ENCODE measurements at places on chromosomes 16 and 17. TPM values are rescaled to one million over a fixed set of nuclear protein-coding genes. Genes with fewer than 3 reads are reported as not detected.

GRCh38 chr17:80675438-80676095 lies 130.9 kb downstream of the RPTOR start:
- no peaks in the 10 kb centered on the region for H3K36me3 ChIP-seq
- H3K27ac ChIP-seq: no peak overlapping the region
- no peak for DNase-seq
- H3K4me3 ChIP-seq: no peak overlapping the region

DNA sequence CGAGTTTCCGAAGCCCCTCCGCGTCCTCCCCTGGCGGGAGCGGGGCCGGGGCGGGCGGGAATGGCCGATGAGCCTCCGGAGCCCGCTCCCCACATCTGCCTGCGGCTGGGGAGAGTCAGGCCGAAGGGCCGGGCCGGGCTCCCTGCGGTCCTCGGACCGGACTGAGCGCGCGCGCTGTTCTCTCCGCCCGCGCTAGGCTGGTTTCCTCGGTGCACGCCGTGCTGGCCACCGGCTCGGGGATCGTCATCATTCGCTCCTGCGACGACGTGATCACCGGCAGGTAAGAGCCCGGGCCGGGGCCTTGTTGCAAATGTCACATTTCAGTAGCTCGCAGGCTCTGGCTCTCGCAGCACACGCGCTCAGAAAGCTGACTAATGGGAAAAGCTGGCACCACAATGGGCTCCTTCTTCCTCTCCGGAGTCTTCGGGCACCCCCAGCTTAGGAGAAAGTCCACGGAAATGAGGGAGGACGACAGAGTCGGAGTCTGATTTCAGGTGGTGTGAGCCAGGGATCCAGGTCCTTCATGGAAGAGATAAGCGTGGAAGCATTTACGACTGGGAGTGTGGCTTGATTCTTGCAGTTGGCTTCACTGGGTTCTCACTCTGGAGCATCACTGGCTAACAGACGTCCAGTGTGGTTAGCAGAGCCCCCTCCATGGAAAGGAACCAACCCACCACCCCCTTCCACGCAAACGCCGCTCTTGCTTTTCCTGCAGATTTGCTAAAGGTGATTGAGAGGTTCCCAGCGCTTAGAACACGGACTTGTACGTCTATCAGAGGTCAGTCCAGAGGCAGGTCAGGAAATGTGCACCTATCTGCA lies 715 bp downstream of the TLCD3A start:
- H3K4me1 ChIP-seq: peaks cover 7% of the 10 kb centered on the region
- peak overlapping the region; percentile 81 for H3K4me3 ChIP-seq

- no peak for DNase-seq
- no peak overlapping the region for H3K4me3 ChIP-seq
- no peaks in the 10 kb centered on the region for H3K4me1 ChIP-seq
- H3K27me3 ChIP-seq: no peaks in the 10 kb centered on the region
- no peak overlapping the region for H3K27ac ChIP-seq
Observed at GRCh38 chr16:14456793-14457481, 173.1 kb downstream of the PARN start.

GRCh38 chr17:13569398-13570123 lies 32.2 kb downstream of the HS3ST3A1 start:
- H3K27me3 ChIP-seq: no peaks in the 10 kb centered on the region
- H3K36me3 ChIP-seq: no peaks in the 10 kb centered on the region
- DNase-seq: no peak
- H3K4me1 ChIP-seq: no peaks in the 10 kb centered on the region
- H3K27ac ChIP-seq: no peak overlapping the region

DNA sequence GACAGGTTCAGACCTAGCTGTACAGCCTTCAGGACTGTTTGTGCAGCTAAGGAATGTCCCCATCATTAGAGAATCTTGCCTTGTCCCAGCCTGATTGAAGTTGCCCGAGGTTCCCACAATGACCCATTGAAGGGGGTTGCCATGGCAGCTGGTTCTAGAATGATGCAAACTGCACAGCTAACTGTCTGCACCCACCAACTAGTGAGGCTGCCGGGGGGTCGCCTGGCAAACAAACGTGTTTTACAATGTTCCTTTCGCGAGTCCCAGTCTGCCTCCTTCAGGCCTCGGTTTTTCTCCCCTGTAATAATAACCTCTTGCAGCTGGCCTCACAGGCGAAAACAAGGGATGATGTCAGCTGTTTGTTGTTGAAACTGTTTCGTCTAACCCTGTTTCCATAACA lies 5.5 kb downstream of the C16orf96 start:
- no peak for DNase-seq
- no peaks in the 10 kb centered on the region for H3K4me1 ChIP-seq
- H3K4me3 ChIP-seq: no peak overlapping the region
- H3K27ac ChIP-seq: no peak overlapping the region
- no peaks in the 10 kb centered on the region for H3K36me3 ChIP-seq
- H3K27me3 ChIP-seq: no peaks in the 10 kb centered on the region

DNA sequence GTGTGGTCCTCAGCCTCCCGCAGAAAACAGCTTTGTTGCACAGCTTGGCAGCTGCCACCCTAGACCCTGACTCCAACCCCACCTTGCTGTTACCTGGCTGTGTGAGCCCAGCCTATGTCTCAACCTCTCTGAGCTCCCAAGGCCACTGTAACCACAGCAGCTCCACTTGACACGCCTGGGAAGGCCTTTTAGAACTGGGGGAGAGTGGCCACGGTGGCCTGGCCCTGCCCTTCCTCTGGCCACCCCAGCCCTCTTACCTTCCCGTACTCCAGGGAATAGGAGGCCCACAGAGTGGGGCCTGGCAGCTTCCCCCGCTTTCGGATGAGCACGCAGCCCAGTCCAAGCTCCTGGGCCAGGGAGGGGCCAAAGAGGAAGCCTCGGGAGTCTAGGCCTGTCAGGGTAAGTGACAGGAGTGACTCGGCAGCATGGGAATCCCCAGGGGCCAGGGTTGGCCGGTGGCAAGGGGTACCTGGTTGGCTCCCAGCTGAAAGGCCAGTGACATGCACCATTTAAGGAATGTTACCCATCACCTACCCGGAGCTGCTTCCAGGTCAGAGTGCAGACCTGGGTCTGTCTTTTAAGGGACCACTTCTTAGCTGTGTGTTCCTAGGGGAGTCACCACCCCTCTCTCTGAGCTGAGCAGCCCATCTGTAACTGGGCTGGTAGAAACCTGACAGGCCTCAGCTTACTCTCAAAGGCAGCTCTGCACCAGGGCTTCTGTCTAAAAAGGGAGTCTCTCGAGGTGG lies 1.4 kb downstream of the APRT start:
- H3K27ac ChIP-seq: peak overlapping the region; percentile 78
- no peak for DNase-seq
- H3K27me3 ChIP-seq: no peaks in the 10 kb centered on the region

- H3K36me3 ChIP-seq: no peaks in the 10 kb centered on the region
- no peak for DNase-seq
- H3K4me3 ChIP-seq: no peak overlapping the region
- no peaks in the 10 kb centered on the region for H3K4me1 ChIP-seq
- H3K27ac ChIP-seq: no peak overlapping the region
Observed at GRCh38 chr16:19288872-19289799, 3.6 kb downstream of the CLEC19A start.

GRCh38 chr16:56372013-56372634 lies 53.2 kb downstream of the AMFR start:
- no peak overlapping the region for H3K4me3 ChIP-seq
- DNase-seq: no peak
- peaks cover 18% of the 10 kb centered on the region for H3K4me1 ChIP-seq
- H3K36me3 ChIP-seq: peaks cover 18% of the 10 kb centered on the region

DNA sequence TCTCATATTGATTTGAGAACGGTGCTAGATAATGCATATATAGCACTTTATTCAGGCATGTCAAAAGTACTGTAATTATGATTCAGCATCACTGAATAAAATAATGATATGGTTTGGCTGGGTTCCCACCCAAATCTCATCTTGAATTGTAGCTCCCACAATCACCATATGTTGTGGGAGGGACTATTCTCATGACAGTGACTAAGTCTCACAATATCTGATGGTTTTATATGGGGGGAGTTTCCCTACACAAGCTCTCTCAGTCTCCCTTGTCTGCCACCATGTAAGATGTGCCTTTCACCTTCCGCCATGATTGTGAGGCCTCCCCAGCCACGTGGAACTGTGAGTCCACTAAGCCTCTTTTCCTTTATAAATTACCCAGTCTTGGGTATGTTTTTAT lies 25.6 kb upstream of the LONP2 start:
- H3K4me1 ChIP-seq: no peaks in the 10 kb centered on the region
- DNase-seq: no peak
- H3K36me3 ChIP-seq: no peaks in the 10 kb centered on the region
- H3K4me3 ChIP-seq: no peak overlapping the region

- no peak for DNase-seq
- H3K27ac ChIP-seq: no peak overlapping the region
- H3K27me3 ChIP-seq: no peaks in the 10 kb centered on the region
- H3K4me1 ChIP-seq: peaks cover 26% of the 10 kb centered on the region
- no peaks in the 10 kb centered on the region for H3K36me3 ChIP-seq
Observed at GRCh38 chr17:49333804-49334203, 28.2 kb downstream of the ZNF652 start.

GRCh38 chr16:48035142-48035541 lies 120.7 kb downstream of the ABCC12 start:
- no peaks in the 10 kb centered on the region for H3K36me3 ChIP-seq
- no peaks in the 10 kb centered on the region for H3K27me3 ChIP-seq
- no peak for DNase-seq
- H3K4me3 ChIP-seq: no peak overlapping the region
- no peaks in the 10 kb centered on the region for H3K4me1 ChIP-seq
- no peak overlapping the region for H3K27ac ChIP-seq

- H3K4me3 ChIP-seq: no peak overlapping the region
- H3K4me1 ChIP-seq: peaks cover 6% of the 10 kb centered on the region
- H3K27me3 ChIP-seq: no peaks in the 10 kb centered on the region
- H3K36me3 ChIP-seq: peaks cover 36% of the 10 kb centered on the region
- H3K27ac ChIP-seq: peak overlapping the region; percentile 72
- no peak for DNase-seq
Observed at GRCh38 chr17:34996422-34997285, 16.3 kb downstream of the LIG3 start.

DNA sequence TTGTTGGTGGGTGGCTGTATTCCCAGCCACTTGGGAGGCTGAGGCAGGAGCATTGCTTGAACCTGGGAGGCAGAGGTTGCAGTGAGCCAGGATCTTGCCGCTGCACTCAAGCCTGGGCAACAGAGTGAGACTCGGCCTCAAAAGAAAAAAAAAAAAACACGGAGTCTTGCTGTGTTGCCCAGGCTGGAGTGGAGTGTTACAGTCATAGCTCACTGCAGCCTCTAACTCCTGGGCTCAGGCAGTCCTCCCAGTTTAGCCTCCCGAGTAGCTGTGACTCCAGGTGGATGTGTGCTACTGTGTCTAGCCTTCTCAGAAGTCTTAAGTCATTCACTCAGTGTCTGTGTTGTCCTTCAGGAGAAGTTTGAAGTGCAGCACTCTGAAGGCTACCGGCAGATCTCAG lies 27.4 kb downstream of the NDE1 start:
- DNase-seq: no peak
- no peaks in the 10 kb centered on the region for H3K27me3 ChIP-seq
- H3K4me3 ChIP-seq: no peak overlapping the region
- no peak overlapping the region for H3K27ac ChIP-seq
- H3K4me1 ChIP-seq: peaks cover 18% of the 10 kb centered on the region

- no peak overlapping the region for H3K27ac ChIP-seq
- H3K36me3 ChIP-seq: no peaks in the 10 kb centered on the region
- no peak for DNase-seq
- no peaks in the 10 kb centered on the region for H3K4me1 ChIP-seq
- H3K27me3 ChIP-seq: no peaks in the 10 kb centered on the region
- H3K4me3 ChIP-seq: no peak overlapping the region
Observed at GRCh38 chr17:74051348-74051747, 152.1 kb upstream of the RPL38 start.

GRCh38 chr17:79844869-79845600 lies 5.8 kb upstream of the CBX4 start:
- DNase-seq: no peak
- H3K27ac ChIP-seq: no peak overlapping the region
- peaks cover 49% of the 10 kb centered on the region for H3K4me1 ChIP-seq
- H3K27me3 ChIP-seq: peaks cover 26% of the 10 kb centered on the region

DNA sequence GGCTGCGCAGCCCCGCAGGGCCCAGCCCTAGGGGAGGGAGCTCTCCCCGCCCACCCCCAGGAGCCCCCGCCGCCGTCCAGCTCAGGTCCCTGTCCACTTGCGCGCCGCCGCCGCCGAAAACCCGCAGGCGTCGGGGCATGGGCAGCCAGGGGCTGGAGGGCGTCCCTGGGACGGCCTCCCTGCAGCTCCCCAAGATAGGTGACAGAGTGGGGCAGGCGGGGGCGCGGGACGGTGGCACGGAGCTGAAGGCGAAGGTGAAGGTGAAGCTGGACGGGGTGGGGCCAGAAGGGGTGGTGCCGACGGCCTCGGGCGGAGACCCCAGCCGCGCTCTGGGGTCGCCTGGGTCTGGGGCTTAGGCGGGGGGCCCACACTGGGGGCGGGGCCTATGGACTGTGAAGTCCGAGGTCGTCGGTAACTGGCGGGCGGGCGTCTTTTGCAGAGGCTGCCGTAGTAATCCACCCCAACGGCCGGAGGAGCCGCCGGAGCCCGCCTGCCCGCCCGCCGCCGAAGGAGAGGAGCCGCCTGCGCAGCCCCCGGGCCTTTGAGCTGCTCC lies 27.2 kb downstream of the SREBF1 start:
- H3K27me3 ChIP-seq: no peaks in the 10 kb centered on the region
- H3K4me1 ChIP-seq: peaks cover 16% of the 10 kb centered on the region
- no peak for DNase-seq
- H3K27ac ChIP-seq: peak overlapping the region; percentile 30
- peaks cover 9% of the 10 kb centered on the region for H3K36me3 ChIP-seq

GRCh38 chr16:67535201-67535600 lies 6.6 kb downstream of the RIPOR1 start:
- H3K4me3 ChIP-seq: no peak overlapping the region
- H3K4me1 ChIP-seq: peaks cover 34% of the 10 kb centered on the region
- H3K27me3 ChIP-seq: no peaks in the 10 kb centered on the region
- DNase-seq: no peak
- H3K27ac ChIP-seq: no peak overlapping the region

HIC1 gene
- 38.3 TPM for total RNA-seq

RAB11FIP4 gene
- 0.68 TPM for total RNA-seq

SLC12A3 gene
- total RNA-seq: not detected

RNF222 gene
- 0.56 TPM for total RNA-seq

TERB1 gene
- total RNA-seq: not detected

ARL4D gene
- total RNA-seq: 21.0 TPM

KRTAP3-2 gene
- not detected for total RNA-seq

SDK2 gene
- 6.0 TPM for total RNA-seq

GPRC5B gene
- total RNA-seq: 16.1 TPM

PPP1R1B gene
- total RNA-seq: 2.1 TPM

MILR1 gene
- 10.0 TPM for total RNA-seq

Data from thoracic aorta (tissue), 2 donors.